ENCODE measurements at places on chromosomes 2 and 18. TPM values are rescaled to one million over a fixed set of nuclear protein-coding genes. Genes with fewer than 3 reads are reported as not detected.

GRCh38 chr18:74942319-74942910 lies 266.5 kb downstream of the PTGR3 start:
- H3K27ac ChIP-seq = no peak overlapping the region
- DNase-seq = no peak
- no peaks in the 10 kb centered on the region for H3K36me3 ChIP-seq
- H3K27me3 ChIP-seq = no peaks in the 10 kb centered on the region

DNA sequence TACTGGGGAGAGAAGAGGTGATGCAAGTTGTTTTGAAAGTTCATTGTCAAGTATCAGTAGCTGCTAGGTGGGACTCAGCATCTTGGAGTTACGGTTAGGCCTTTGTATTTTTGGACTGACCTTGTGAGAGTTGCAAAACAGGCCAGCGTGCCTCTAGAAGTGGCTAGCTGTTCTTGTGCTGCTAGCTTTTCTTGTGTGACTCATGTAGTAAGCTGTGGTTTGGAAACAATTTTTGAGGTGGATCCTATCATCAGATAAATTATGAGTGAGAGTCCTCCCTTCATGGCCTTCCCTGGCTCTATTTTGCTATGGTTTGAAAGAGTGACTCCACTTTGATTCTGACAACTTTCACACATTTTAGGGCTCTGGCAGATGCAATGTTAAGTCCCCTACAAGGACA lies 409.2 kb upstream of the HS6ST1 start:
- H3K4me3 ChIP-seq = no peak overlapping the region
- no peak for DNase-seq
- H3K36me3 ChIP-seq = no peaks in the 10 kb centered on the region
- H3K27ac ChIP-seq = no peak overlapping the region

GRCh38 chr2:172293952-172294351 lies 133.4 kb upstream of the ITGA6 start:
- H3K4me1 ChIP-seq = no peaks in the 10 kb centered on the region
- H3K27me3 ChIP-seq = no peaks in the 10 kb centered on the region
- no peak overlapping the region for H3K4me3 ChIP-seq
- DNase-seq = no peak
- H3K36me3 ChIP-seq = no peaks in the 10 kb centered on the region
- H3K27ac ChIP-seq = no peak overlapping the region

DNA sequence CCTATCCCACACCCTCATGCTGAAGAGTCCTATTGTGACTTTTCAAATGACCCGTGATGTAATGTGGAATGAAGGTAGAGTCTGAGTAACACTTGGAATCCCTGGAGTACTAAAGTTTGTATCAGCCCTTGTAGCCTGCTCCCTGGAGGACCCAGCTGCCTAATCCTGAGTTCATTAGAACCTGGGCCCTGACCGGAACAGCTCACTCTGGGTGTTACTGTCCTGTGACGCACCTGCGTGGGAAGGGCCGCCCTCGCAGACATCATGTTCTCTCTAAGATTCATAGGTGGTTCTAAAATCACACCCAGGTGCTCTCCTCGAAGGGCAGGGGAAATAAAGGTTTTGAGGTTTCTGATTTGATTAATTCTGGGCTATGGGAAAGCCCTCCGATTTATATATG lies 62.3 kb downstream of the NCK2 start:
- peaks cover 53% of the 10 kb centered on the region for H3K4me1 ChIP-seq
- no peaks in the 10 kb centered on the region for H3K36me3 ChIP-seq
- no peak overlapping the region for H3K4me3 ChIP-seq
- H3K27ac ChIP-seq = no peak overlapping the region

GRCh38 chr2:104849101-104849500 lies 4.8 kb upstream of the POU3F3 start:
- no peak for DNase-seq
- no peak overlapping the region for H3K4me3 ChIP-seq
- peaks cover 44% of the 10 kb centered on the region for H3K4me1 ChIP-seq

DNA sequence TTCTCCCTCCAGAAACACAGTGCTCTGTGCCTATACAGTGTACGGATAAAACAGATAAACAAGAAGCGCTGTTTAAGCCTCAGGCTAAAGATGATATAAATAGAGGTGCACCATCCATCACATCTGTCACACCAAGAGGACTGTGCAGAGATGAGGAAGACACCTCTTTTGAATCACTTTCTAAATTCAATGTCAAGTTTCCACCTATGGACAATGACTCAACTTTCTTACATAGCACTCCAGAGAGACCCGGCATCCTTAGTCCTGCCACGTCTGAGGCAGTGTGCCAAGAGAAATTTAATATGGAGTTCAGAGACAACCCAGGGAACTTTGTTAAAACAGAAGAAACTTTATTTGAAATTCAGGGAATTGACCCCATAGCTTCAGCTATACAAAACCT lies 70.7 kb downstream of the TANK start:
- DNase-seq = no peak
- H3K27ac ChIP-seq = no peak overlapping the region
- peaks cover under 1% of the 10 kb centered on the region for H3K4me1 ChIP-seq
- no peaks in the 10 kb centered on the region for H3K27me3 ChIP-seq
- H3K36me3 ChIP-seq = no peaks in the 10 kb centered on the region

GRCh38 chr18:55444536-55444935 lies 143.5 kb downstream of the TCF4 start:
- no peak overlapping the region for H3K27ac ChIP-seq
- no peaks in the 10 kb centered on the region for H3K27me3 ChIP-seq
- no peak for DNase-seq
- no peaks in the 10 kb centered on the region for H3K36me3 ChIP-seq

GRCh38 chr2:147094077-147094476 lies 750.8 kb upstream of the ACVR2A start:
- no peak overlapping the region for H3K27ac ChIP-seq
- H3K4me3 ChIP-seq = no peak overlapping the region
- no peaks in the 10 kb centered on the region for H3K36me3 ChIP-seq
- H3K27me3 ChIP-seq = no peaks in the 10 kb centered on the region
- no peak for DNase-seq

DNA sequence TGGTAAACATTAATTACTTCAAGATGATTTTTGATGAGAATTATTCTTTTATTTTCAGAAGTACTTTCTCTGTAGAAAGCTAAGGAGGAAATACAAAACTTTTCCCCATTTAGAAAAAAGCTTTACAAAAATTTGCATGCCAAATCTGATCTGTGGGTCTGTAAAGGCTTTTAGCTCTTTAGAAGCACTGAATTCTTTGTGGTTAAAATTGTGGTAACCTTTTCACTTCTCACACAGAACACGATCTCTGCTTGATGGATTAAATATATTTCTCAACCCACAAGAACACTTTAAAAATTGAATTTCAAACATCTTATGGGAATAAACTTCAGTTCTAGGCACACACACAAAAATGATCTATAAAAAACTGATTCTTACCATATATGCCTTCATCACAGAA lies 63.7 kb downstream of the VIL1 start:
- H3K36me3 ChIP-seq = peaks cover 46% of the 10 kb centered on the region
- DNase-seq = no peak
- H3K27me3 ChIP-seq = no peaks in the 10 kb centered on the region
- no peak overlapping the region for H3K4me3 ChIP-seq
- no peak overlapping the region for H3K27ac ChIP-seq
- peaks cover 10% of the 10 kb centered on the region for H3K4me1 ChIP-seq

TEKT4 gene
- not detected for total RNA-seq

GPR39 gene
- not detected for total RNA-seq

PDE11A gene
- total RNA-seq = not detected

All from spleen (tissue), 13 donors.